Gastroesophageal sphincter (tissue), 4 donors: ENCODE measurements at places on chromosomes 2 and 18. TPM values are rescaled to one million over a fixed set of nuclear protein-coding genes. Genes with fewer than 3 reads are reported as not detected.

The CD8B2 gene
- total RNA-seq: not detected

The VIT gene
- 26.5 TPM for total RNA-seq

The ICA1L gene
- 17.3 TPM for total RNA-seq

The SNTG2 gene
- total RNA-seq: 6.2 TPM

The SLC4A5 gene
- 1.8 TPM for total RNA-seq

DNA sequence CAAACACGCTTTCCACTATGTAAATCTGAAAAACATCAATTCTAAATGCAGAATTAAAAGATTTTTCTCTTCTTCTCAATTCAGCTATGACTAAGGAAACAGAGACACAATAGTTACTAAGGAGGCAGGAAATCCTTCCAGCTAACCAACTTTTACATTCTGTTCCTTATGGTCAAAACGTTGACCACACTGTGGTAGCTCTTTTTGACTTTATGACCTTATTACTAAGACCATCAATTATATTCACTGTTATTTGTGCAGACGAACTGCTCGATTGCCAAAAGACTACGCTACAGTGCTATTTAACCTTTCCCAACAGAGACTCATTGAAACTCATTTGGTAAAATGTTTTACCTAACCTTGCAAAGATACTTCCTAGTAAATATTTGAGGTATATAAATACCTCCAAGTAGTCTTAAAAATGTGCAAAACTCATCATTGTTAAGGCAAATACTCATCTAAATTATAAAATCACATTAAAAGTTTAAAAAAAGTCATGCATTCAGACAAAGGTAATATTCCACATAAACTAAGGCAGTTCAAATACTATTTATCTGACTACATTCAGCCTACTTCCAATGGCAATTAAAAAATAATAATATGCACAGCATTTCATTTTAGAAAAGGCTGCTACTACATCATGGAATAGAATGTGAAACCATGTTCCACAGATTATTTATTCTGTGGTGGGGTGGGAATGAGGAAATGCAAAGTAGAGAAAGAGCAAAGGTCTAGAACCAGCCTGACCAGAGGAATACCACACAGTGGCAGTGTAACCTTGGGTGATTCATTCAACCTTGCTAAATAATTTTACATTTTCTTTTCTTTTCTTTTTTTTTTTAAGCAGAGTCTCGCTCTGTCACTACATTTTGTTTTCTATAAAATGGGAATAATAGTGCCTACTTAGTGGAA lies 139.9 kb downstream of the THADA start:
- H3K4me3 ChIP-seq: no peak overlapping the region
- no peak for ATAC-seq
- H3K27ac ChIP-seq: no peak overlapping the region

- no peaks in the 10 kb centered on the region for H3K27me3 ChIP-seq
- H3K36me3 ChIP-seq: no peaks in the 10 kb centered on the region
- no peaks in the 10 kb centered on the region for H3K4me1 ChIP-seq
- H3K4me3 ChIP-seq: no peak overlapping the region
- no peak overlapping the region for H3K27ac ChIP-seq
Observed at GRCh38 chr18:53780666-53781065, 443.8 kb downstream of the MBD2 start.

DNA sequence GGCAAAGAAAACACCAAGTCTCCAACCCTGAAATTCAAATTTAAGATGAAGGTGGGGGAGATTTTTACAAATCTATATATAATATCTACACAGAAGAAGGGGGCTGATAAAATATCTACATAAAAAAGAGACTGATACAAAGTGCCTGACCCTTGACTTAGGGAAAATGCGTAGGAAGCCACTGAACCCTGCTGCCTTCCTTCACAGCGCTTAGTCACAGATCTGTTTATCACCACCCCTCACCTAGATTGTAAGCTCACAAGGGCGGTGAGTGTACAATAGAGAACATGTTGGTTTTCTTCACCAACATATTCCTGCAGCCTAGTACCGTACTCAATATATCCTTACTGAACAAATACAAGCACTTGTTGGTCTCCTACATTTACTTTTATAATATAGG lies 54.3 kb downstream of the NOL10 start:
- H3K4me1 ChIP-seq: peaks cover 4% of the 10 kb centered on the region
- ATAC-seq: no peak
- no peaks in the 10 kb centered on the region for H3K36me3 ChIP-seq
- H3K27me3 ChIP-seq: no peaks in the 10 kb centered on the region
- no peak overlapping the region for H3K27ac ChIP-seq

DNA sequence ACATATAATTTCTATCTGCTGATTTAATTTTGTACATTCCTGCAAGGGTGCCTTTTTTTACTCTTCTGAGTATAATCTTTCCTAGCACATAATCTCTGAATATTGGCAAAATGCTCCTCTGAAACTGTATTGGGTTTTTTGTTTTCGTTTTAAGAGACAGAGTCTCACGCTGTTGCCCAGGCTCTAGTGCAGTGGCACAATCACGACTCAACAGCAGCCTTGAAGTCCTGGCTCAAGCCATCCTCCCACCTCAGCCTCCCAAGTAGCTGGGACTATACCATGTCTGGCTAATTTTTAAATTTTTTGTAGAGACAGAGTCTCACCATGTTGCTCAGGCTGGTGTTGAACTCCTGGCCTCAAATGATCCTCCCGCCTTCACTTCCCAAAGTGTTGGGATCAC lies 104.9 kb downstream of the SPTBN1 start:
- ATAC-seq: no peak
- peaks cover 19% of the 10 kb centered on the region for H3K4me1 ChIP-seq
- no peaks in the 10 kb centered on the region for H3K27me3 ChIP-seq
- H3K4me3 ChIP-seq: peak overlapping the region; percentile 56
- H3K36me3 ChIP-seq: no peaks in the 10 kb centered on the region

GRCh38 chr2:7438855-7439254 lies 521.6 kb downstream of the RNF144A start:
- H3K4me3 ChIP-seq: no peak overlapping the region
- H3K27ac ChIP-seq: no peak overlapping the region
- ATAC-seq: no peak
- no peaks in the 10 kb centered on the region for H3K4me1 ChIP-seq
- no peaks in the 10 kb centered on the region for H3K36me3 ChIP-seq

DNA sequence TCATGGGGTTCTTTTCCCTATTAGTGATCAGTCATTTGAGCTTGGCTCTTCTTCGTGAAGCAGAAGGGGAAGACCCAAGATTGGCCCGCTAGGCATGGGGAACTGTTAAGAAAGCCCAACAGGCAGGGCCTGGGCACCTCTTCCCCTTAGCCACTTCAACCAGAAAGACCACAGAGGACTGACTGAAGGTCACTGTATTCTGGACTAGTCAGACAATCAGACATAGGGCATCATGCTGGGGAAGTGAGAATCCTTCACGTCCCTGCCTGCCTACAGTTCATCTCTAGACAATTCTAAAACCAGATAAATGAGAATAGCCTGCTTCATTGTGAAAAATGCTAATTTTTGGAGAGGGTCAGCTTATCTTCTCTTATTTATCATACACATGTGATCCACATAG lies 28.1 kb downstream of the FAP start:
- no peaks in the 10 kb centered on the region for H3K4me1 ChIP-seq
- no peak for ATAC-seq
- no peak overlapping the region for H3K4me3 ChIP-seq
- no peaks in the 10 kb centered on the region for H3K36me3 ChIP-seq
- H3K27ac ChIP-seq: no peak overlapping the region
- H3K27me3 ChIP-seq: no peaks in the 10 kb centered on the region
